ENCODE measurements at places on chromosomes 1 and 21. TPM values are rescaled to one million over a fixed set of nuclear protein-coding genes. Genes with fewer than 3 reads are reported as not detected.

DNM3 gene
- 4.1 TPM for total RNA-seq

GRCh38 chr1:3999941-4000735, 100.1 kb upstream of the C1orf174 start:
- no peak for DNase-seq

DNA sequence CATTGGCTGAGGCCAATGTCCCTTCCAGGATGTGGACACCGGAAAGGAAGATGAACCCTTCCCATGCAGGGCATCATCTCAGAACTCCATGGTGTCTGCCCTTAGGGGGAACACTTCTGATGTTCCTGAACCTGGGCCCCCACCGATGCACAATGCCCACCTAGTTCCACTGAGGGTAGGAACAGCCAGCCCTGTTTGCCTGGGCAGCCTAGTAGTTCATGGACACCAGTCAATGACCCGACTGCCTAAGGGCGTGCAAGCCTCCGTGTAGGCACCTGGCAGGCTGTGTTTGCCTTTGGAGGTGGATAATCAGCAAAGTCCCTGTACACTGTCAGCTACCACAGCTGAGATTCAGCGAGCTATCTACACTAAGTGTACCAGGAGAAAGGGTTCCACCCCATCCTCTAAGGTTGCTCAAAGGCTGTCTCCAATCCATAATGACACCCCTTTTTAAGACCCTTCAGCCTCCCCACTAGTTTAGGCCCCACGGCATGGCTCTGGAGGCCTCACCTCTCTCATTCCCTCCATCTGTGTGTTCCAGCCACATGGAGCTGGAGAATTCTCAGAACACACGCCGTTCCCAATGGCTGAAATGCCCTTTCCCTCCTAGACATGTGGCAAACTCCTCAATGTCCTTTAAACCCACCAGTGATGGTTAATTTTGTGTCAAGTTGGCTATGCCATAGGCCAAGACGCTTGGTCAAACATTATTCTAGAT, 124.8 kb upstream of the EDN2 start:
- DNase-seq = no peak

GRCh38 chr1:165592945-165593823, 37.9 kb upstream of the MGST3 start:
- DNase-seq = peak; percentile 65

MAN1C1 gene
- 2.8 TPM for total RNA-seq

DNA sequence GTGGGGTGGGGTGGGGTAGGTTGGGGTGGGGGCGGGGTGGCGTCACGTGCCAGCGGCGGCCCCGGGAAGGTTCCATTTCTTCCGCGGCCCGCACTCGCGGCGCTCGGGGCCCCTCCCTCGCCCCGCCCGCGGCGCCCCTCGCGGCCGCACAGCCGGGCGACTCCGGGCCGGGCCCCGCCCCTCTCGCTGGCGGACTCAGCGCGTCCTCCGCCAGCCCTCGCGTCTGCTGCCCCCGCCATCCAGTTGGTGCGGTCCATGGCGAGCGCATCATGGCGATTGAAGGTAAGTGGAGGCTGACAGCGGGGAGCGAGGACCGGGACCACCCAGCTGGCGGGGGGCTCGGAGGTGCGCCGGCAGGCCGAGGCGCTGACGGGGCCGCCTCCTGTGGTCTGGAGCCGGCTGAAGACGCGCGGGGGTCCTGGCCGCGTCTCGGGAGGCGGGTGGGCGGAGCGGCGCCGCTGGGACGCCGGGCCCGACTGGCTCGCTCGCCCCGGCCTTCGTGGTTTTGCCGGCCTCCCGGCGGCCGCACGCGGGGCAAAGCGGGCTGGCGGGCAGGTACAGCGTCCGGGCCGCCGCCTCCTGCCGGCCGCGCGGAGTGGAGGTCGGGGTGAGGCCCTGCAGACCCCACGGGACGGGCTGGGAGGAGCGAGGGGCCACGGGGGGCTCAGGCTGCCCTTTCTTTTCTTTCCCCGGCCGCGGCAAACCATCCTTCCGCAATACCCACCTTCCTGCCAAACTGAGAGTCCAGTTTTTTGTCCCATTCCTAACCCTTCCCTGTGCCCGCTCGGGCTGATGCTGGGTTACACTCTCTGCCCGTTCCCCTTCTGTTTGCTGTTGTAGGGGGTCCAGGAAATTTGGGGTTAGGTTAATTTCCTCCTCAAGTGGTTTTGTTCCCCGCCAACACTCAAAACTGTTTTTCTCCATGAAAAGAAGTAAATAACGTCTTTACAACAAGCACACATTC, at the start of gene SYT14:
TSS of gene SYT14 (plus strand) at position 222 of the 964 bp plus-strand sequence. CDS start at position 270, 48 bp downstream.
- DNase-seq = peak; percentile 53

DNA sequence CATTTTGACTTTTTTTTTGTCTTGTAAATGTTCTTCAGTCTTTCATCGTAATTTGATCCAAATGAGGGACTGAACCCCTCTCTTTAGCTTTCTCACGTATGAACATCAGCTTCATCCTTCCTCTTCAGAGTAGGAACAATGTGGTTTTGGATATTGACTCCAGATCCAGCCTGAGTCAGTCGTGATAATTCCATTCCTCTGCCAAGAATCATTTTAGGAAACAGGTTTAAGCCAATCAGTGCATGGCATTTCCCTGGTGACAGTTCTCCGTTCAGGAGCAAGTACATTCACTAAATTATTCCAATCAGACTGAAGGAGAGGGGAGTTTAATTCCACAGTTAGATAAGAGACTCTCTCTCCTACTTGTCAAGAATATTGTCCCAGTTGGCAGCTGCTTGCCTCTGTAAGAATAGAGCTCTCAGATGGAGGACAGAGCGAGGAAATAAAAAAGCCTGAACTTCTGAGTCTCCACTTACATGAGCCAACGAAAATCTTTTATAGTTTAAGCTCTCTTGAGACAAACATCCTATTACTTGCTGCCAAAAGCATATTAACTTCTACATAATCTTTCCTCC, 18.6 kb downstream of the RHOU start:
- DNase-seq = no peak

TEX38 gene
- total RNA-seq = not detected

ILF2 gene
- 309 TPM for total RNA-seq
